ENCODE measurements at places on chromosomes 3 and 15.
A peak's percentile ranks its signal among the peaks of the same experiment; 100 is the strongest.

- DNase-seq: no peak
Observed at GRCh38 chr3:157602424-157602823, 99.2 kb upstream of the VEPH1 start.

DNA sequence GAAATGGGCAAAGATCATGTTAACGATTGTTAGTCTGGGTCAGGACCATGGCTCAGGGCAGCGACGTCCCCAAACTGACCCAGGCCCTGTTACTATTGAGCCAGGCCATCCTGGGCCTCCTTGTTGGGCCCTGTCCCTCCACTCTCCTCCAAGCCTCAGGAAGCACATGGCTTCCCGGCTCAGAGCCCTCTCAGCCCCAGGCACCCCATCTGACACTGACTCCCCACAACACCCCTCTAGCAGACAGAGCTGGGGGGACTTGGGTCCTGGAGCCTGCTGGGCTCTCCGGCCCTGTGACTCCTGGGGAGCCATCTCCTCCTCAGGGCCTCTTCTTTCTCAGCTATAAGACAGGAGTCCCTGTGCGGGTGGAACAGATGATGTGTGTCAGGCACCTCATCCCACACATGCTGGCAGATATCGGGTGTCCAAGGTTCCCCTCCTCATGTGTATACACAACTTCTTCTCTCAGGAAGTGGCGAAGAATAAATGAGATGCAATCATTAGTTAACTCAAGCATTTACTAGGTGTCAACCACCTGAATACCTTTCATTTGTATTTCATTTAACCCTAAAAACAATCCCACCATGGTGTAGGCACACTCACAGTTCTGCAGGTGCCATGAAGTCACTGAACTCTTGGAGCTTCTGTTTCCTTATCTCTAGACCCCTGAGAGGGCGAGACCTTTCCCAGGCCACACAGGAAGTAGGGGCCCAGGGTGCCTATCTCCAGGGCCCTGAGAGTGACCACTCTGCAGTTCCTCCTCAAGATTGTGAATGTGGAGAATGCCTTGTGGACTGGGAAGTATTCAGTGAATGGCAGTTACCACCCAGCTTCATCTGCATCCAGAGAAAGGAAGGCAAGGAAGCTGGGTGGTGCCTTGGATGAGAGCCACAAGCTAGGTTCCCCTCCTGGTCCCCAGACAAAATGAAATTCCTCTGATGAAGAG is 282.5 kb upstream of the TLE3 start:
- DNase-seq: no peak

DNA sequence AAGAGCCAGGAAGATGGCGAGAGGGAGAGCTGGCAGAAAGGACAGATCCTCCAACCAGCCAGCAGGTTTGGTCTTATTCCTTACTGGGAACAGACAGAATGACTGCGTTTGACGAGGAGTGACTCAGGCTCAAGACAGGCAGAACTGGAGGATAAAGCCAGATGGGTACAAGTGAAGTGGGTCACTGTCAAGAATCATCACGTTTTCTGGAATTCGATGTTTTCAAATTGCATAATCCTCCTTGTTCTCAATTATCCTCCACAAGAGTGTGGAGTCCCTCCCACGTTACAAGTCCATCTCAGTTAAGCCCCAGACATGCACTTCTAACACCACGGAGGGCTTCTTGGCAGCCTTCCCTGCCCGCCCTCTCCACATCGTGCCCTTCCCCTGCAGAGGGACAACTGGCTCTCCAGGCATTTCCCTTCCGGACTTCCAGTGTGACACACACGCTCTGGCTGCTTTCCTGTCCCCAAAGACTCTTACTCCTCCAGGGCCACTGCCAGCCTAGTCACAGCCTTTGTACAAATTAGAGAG is 183.1 kb downstream of the CHST2 start:
- DNase-seq: peak; percentile 48

GRCh38 chr15:36769098-36769497 is 189.7 kb downstream of the CDIN1 start:
- peak; percentile 87 for DNase-seq

DNA sequence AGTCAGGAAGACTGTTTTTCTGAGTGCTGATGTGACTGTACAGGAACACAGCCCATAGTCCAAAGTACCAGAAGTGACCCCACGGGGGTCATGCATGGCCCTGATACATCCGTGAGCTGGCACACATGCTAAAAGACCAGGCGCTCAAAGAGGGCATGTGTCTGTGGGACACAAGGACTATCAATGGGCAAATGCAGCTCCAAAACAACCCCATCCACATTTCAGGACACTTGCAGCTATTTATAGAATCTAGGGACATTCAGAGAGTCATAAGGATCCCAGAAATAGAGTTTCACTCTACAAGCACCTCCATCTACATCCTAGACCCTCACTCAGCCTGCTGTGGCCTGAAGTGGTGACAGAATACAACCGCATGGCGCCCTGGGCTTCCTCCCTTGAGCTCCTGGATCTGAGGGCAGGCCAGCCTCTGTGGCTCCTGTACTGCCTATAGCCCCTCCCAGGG is 17.0 kb downstream of the SLC25A20 start:
- no peak for DNase-seq

- no peak for DNase-seq
Observed at GRCh38 chr15:38823263-38823662, 258.6 kb upstream of the RASGRP1 start.

GRCh38 chr3:154480033-154480432 is 50.0 kb upstream of the GPR149 start:
- DNase-seq: no peak

DNA sequence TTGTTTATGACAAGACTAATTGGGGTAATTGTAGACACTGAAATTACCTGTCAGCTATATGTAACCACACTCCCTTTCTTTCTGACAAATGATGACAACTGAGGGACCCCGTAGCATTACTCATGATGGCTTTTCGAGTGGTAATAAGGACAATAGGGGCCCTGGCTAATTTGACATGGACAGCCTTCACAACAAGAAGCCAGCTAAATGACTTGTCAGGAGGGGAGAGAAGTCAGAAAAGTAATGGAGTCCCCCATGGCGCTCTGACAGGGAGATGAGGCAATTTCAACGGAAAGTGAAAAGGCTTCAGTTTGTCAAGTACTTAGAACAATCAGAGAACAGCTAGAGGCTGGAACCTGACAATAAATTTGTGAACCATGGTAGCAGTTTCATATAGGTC is 177.3 kb downstream of the CDIN1 start:
- no peak for DNase-seq

DNA sequence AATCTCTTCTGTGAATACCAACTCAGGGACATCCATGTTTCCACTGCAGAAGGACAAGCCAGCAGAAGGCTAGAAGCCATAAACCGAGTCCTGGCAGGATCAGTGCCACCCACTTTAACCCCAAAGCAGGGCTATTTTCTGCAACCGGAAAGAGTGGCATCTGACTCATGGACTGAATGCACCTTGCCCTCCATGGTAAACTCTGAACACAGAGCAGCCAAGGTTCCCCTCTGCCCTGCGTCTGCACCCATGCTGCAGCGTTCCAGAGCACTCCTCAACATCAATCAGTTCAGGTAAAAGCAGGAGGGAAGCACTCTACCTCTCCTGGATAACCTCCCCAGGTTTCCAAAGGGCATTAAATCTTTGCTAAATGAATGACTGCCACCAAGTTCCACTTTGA is 801 bp upstream of the NGRN start:
- DNase-seq: no peak

DNA sequence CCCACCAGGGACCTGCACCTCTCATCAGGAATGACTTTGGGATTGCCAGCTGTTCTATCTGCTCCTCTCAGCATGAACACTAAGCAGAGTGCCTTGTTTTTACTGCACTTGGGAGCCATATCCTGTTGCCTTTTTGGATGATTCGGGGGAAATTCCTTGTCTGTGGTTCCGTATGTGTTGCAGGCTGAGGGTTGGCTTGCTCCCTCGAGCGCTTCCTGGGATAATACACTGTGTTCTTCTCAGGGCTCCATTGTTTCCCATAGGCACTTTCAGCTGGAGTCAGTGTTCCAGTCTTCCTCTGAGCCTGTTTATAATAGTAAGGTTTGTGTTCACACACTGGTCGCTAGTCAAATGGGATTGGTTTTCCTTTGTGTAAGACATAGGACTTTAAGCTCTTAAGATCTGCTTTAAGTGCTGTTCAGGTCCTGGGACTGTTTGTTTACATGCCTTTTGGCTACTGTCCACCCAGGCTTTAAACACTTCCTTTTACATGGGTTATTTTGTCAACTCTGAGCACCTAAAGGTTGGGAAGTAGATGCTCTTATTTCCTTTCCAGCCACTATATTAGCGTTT is 23.4 kb downstream of the BOC start:
- DNase-seq: no peak

DNA sequence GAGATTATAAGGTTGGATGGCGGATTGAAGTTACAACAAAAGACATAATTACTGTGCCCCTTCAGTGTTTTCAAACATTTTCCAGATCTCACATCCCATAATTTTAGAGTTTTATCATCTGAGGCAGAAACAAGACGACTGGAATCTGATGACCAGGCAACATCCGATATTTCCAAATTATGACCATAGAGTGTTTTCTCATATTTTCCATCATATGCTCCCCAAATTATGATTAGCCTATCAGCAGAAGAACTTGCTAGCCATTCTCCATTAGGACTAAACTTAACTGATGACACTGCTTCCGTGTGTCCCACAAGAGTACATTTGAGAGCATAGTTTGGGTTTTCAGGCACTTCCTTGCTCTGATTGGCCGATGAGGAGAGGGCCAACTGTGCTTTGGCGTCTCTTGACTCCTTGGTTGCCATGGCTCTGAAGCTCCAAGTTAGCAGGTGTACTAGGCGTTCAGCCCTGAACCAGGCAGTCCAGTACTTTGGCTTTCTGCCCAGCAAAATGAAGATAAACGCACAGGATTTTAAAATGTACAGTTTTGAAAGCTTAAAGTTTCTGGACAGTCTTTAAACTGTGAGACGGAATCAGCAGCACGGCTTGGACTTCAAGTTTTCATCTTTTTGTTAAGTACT is 638 bp downstream of the WDR5B start:
- DNase-seq: peak; percentile 26

DNA sequence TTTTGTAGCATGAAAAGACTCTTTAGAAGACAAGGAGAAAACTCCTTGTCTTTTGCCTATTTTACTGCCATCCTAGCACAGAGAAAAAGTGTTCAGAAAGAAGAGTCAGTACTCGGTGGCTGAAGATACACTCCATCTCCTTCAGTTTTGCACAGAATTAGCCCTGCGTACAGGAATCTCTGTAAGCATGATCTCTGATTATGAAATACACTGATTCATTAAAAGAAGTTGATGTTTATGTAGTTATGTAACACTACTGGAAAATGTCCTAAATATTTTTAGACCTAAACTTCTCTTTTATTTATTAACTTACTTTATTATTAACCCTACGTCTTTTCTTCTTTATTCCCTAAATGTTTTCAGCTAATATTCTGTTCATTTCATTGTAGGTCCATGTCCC is 138.4 kb downstream of the LEKR1 start:
- no peak for DNase-seq

- peak; percentile 19 for DNase-seq
Observed at GRCh38 chr3:185981621-185982020, 43.8 kb upstream of the TRA2B start.

- peak; percentile 61 for DNase-seq
Observed at GRCh38 chr15:44738340-44738984, 2.1 kb downstream of the TRIM69 start.

DNA sequence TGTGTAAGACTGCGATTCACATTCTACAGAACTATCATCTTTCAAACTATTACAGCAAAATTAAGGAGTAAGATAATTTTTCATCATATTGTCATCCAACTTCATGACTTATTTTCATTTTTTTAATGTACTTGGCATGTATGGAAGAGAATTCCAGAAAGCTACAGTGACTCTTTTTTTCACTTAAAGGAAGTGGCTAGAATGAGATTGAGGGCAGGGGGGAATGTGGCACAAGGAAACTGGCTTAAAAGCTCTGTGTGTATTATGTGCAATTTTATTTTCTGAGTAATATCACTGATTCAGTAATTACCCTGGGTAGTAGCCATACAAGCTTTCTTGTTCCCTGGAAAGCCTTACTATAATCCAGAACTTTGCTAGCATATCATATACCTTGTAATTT is 94.6 kb downstream of the FILIP1L start:
- peak; percentile 66 for DNase-seq

GRCh38 chr3:3065876-3066275 is 44.3 kb downstream of the IL5RA start:
- DNase-seq: peak; percentile 63

GRCh38 chr3:122299872-122300460 is 25.1 kb upstream of the CSTA start:
- no peak for DNase-seq

DNA sequence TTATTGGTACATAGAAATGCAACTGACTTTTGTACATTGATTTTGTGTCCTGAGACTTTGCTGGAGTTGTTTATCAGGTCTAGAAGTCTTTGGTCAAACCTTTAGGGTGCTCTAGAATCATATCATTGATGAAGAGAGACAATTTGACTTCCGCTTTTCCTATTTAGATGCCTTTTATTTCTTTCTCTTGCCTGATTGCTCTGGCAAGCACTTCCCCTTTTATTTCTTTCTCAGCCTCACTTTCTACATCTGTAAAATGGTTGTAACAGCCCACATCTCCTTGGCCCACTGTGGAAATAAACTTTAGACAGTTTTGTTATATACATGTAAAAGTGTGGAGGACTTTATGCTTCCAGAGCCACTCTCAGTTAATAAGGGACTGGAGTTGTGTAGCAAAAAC is 14.0 kb downstream of the PLA1A start:
- DNase-seq: no peak

DNA sequence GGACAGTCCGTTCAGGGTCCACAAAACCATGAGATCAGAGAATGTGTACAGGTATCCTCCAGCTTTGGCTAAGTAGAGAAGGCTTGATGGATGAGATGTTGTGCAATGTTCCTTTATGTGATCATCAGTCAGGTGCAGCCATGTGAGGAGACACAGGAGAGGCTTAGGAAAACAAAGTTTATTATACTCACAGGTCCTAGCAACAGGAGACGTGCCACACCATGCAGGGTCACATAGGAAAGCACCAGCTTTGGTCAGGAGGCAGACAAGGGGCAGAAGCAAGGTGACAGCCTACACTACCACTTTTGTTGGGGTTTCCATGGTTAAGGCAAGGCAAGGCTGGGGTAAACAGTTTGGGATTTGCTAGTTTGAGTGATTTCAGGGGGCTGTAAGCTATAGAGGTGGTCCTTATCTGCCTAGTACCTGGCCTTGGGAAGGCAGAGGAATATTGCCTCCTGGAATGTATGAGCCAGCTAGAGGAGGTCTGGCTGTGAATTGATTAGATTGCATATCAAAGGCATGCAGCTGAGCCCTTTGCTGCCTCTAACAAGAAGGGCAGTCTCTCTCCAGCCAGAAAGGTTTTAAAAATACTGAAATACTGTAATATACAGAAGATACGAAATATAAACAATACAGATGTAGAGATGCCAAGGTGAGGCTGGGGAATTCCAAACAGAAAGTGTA is 248.6 kb downstream of the RYR3 start:
- DNase-seq: no peak

GRCh38 chr15:67446449-67446848 is 74.5 kb upstream of the C15orf61 start:
- DNase-seq: no peak

DNA sequence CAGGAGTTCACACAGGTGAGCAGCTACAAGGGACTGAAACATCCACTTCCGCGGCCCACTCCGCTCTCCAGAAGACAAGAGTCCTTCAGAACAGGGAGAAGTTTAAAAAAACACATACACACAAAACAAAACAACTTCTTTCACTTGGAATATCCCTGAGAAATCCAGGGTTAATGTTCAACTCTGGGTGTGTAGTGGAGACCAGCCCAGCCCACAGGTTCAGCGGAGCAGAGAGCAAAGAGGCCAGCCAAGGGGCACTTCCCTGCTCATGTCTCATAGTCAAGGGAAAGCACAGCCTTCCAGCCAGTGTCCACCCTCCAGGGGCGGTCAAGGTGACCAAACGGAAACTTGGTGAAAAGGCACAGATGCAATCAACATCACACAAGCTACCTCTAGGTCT is 41.6 kb downstream of the WNT5A start:
- no peak for DNase-seq
